Cerebellum (tissue), 4 donors: ENCODE measurements at places on chromosomes 12 and 14. TPM values are rescaled to one million over a fixed set of nuclear protein-coding genes. Genes with fewer than 3 reads are reported as not detected.

Gene GLS2
- 6.1 TPM for total RNA-seq

Gene IRAK4
- 8.3 TPM for total RNA-seq

Gene KRT80
- total RNA-seq = not detected

Gene AMDHD1
- total RNA-seq = 0.54 TPM

Gene RARG
- 2.9 TPM for total RNA-seq

Gene EVL
- 120 TPM for total RNA-seq

Gene KERA
- 10.0 TPM for total RNA-seq

Gene SOCS2
- 45.9 TPM for total RNA-seq

Gene RHEBL1
- 0.91 TPM for total RNA-seq

Gene ZFP36L1
- 26.4 TPM for total RNA-seq

Gene AMHR2
- total RNA-seq = not detected

Gene GPRC5A
- total RNA-seq = 0.36 TPM

Gene CAPRIN2
- total RNA-seq = 57.9 TPM

Gene PIANP
- total RNA-seq = 1.7 TPM

Gene LGR5
- total RNA-seq = 0.91 TPM

Gene AQP6
- total RNA-seq = 0.27 TPM

Gene GLT8D2
- total RNA-seq = 9.2 TPM
